ENCODE measurements at places on chromosomes 7 and 10.

DNA sequence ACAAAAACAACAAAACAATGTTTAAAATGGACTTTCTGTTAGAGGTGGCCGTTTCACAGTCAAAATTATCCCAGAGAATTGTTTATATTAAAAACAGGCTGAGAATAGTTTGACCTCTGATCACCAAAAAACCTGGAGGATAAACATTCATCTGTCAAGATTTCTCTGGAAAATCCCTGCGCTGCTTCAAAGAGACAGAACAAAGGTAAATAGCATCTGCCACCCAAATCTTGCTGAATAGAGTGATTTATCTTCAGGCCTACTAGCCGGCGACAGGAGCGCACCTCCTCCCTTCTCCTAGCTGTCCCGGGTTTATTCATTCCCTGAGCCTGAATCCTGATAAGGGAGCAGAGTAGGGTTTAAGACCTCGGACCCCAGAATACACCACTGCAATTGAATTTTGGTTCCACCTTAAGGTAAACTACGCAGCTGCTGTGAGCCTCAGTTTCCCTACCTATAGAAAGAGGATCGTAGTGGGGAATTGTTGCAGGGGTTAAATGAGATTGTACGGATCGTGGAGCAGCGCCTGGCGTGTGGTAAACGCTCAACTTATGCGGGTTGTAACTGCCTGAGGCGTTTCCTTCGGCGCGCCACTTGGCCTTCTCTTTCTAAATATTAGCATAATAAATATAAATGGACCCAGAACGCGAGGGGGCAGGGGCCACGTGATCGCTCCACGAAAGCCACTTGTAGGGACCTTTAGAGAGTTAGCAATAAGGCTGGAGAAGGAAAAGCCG lies 498 bp upstream of the ST7 start:
- no peak for DNase-seq

GRCh38 chr7:112013274-112013673 lies 192.9 kb downstream of the DOCK4 start:
- no peak for DNase-seq

DNA sequence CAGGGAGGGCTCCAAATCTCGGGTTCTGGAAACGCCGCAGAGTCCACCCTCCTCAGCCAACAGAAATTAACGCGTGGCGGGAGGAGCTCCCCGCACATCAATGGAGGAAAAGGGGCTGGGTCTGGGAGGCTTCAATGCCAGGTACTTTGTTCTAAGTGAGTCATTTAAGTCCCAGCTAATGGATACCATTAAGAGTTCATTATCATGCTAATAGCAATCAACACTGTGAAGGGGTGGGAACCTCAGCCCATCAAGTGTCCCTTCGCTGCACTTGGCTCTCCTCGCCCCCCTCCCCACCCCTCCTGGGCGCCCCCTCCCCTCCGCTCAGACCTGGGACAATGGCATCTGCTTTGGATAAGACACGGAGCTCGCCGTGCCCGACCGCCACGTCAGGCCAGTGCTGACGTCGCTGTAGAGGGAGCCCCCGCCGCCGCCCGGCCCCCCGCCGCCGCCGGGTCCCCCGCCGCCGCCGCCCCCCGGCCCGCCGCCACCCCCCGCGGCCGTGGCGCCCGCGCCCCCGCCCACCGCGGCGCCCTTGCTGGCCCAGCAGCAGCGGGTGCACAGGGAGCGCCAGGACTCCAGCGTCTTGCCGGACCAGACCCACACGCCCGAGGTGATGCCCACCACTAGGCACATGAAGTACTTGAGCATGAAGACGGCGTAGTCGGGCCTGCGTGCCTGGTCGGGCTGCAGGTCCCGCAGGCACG lies 2.9 kb downstream of the FZD8 start:
- DNase-seq: no peak

- no peak for DNase-seq
Observed at GRCh38 chr7:92778972-92779371, 57.4 kb downstream of the CDK6 start.

- DNase-seq: no peak
Observed at GRCh38 chr7:22208799-22209198, 148.2 kb downstream of the RAPGEF5 start.

DNA sequence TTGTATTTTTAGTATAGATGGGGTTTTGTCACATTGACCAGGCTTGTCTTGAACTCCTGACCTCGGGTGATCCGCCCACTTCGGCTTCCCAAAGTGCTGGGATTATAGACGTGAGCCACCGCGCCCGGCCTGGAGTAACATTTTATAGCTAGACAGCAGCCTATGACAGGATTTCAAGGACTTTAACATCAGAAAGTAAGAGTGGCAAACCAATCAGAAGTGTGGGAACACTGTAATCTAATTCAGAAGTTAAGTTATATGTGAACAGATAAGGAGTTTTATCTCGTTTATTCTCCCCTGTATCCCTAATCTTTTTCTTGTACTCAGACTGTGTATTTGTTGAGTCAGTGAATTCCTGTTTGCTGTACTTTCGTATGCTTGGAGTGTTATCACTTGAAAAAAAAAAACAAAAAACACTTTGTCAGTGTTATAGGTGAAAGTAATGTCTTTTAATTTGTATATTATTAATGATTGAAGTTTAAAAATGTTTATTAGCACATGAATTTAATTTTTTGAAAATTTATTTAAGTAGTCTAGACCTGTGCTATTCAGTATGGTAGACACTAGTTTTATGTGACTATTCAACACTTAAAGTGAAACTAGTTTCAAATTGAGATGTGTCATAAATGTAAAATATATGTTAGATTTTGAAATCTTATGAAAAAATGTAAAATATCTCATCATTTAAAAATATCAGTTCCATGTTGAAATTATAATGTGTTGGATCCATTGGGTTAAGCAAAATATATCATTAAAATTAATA lies 38.6 kb downstream of the RSBN1L start:
- no peak for DNase-seq

DNA sequence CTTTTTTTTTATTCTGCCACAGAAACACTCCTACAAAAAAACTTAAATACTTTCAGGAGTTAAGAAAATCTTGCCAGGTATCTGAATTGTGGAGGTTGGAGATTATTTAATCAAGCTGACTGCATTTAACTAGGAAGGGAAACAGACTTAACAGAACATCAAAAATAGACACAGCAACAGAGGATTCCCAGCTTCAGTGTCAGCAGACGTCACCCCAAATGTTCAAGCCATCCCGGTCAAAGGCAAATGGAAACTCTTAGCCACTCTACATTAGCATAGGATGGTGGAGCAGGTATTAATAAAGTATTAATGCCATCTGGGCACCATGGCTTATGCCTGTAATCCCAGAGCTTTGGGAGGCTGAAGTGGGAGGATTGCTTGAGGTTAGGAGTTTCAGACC lies 139.7 kb upstream of the SVIL start:
- DNase-seq: no peak

DNA sequence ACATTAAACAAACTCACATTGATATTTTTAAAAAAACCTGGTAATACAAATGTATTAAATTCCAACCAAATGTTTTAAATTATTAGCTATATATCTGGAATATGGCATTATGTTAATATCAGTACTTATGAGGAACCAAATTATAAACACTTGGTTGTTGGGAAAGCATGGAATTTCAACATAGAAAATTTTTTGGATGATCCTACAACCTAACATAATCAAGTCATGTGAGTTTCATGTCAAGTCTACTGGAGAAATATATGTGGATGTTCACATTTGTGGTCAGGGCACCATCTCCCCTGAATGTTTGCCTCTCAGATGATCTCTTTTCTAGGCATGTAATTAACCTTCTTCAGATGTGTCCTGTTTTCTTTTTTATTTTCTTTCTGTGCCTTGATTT lies 5.2 kb upstream of the POT1 start:
- no peak for DNase-seq

DNA sequence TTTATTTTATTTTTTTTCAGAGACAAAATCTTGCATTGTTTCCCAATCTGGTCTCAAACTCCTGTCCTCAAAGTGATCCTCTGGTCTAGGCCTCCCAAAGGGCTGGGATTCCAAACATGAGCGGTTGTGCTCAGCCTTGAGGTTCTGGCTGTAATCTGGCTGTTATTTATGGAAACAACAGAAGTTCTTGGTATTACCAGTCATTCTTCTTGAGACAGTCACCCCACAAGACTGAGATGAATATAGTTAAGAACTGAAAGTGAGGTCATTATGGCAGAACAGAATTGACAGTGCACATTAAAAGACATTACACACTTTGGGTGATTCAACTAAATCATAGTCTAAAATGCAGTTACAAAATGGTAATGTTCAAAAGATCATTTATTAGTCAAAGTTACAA lies 719.5 kb downstream of the ZWINT start:
- no peak for DNase-seq

- DNase-seq: no peak
Observed at GRCh38 chr10:398954-399353, 263.7 kb downstream of the ZMYND11 start.

GRCh38 chr7:91660734-91661356 lies 219.7 kb downstream of the MTERF1 start:
- DNase-seq: no peak

GRCh38 chr7:123410273-123410904 lies 124.0 kb downstream of the IQUB start:
- DNase-seq: no peak

DNA sequence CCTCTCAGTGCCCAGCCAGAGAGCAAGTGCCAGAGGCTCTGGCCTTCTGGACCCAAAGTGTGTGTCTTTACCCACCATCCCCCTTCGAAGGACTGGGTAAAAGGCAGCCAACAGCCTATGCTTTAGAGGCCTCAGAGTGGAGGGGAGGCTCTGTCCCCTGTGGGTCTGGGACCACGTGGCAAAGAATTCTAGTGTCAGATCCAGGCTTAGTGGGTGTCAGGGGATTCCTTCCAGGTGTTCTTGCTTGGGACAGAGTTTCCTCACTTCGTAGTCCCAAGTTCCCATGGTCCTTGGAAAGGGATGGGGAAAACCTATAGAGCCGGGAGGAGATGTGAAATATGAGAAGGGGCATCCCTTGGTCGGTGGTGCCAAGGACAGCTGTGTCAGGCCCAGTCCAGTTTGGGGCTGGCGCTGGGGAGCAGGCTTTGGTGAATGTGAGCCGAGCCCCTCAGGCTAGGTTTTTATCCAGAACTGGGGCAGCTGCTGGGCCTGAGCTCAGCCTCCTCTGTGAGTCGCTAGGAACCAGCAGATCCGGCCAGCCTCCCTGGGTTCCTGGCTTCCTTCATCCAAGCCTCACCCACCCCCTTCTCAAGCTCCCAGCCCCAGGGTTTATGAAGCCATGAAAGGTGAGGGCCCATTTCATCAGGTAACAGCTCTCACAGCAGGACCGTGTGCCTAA lies 71.2 kb downstream of the C10orf105 start:
- no peak for DNase-seq

GRCh38 chr7:96640054-96640453 lies 69.6 kb downstream of the SEM1 start:
- no peak for DNase-seq

GRCh38 chr10:117653170-117653515 lies 110.6 kb downstream of the EMX2 start:
- DNase-seq: peak; percentile 42

Data from putamen (tissue), 1 donor.